ENCODE measurements at places on chromosomes 4 and X.

DNA sequence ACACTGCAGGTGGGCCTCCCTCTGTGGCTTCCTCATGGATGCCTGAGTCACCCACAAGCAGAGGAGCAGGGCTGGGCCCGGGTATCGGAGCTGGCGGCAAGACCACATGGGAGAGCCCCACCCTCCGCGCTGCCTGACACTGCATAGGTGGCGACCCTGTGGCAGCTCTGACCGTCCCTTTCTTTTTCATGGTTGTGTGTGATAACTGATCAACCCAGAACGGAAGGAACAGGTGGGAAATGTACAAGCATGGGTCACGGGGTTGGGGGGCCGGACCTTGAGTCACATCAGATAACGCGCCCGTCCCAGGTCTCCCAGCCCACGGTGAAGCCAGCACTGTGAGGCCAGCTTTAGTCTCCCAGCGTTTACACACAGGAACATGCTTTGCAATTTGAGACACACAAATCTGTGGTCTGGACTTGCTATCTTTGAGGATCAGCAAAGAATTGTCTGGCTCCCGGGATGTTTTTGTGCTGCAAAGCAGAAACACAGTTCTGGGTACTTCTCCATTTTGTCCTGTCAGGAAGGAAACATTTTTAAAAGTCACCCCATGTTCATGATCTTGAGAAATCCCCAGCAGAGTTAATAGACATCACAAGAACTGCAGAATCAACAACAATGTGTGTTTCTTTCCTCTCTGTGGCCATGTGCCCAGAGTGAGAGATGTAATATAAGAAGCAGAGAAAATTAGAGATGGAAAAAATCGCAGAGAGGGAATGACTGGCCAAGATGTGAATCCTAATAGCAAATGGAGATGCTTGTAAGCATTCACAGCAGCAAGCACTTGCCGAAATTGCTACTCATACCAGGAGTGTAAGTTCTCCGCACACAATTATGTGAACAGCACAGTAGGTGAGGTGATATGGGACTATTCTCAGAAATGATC is 70.1 kb upstream of the CBR4 start:
- H3K4me1 ChIP-seq = no peaks in the 10 kb centered on the region
- H3K27me3 ChIP-seq = no peaks in the 10 kb centered on the region
- DNase-seq = no peak
- H3K36me3 ChIP-seq = no peaks in the 10 kb centered on the region

GRCh38 chr4:127209580-127210095 is 423.1 kb upstream of the INTU start:
- H3K4me1 ChIP-seq = no peaks in the 10 kb centered on the region
- H3K27me3 ChIP-seq = no peaks in the 10 kb centered on the region
- H3K27ac ChIP-seq = no peak overlapping the region
- no peaks in the 10 kb centered on the region for H3K36me3 ChIP-seq

DNA sequence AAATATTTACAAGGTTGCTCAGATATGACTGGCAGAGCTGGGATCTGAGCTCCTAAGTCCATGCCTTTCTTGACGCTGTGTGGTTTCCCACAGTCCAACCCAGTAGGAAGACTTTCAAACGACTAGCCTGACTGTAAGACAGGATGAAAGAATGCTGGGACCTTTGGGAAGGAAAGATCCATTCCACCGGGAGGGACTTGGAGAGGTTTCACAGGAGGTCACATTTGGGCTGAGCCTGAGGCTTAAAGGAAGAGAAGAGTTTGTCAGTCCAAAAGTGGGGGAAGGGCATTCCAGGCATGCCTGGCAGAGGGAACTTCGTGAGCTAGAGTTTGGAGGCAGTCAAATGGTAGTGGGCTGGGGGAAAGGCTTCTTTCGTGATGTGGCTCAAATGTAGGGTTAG is 1.5 kb downstream of the STARD8 start:
- no peak overlapping the region for H3K27ac ChIP-seq
- no peak for DNase-seq
- H3K4me1 ChIP-seq = no peaks in the 10 kb centered on the region
- H3K36me3 ChIP-seq = no peaks in the 10 kb centered on the region

- no peaks in the 10 kb centered on the region for H3K4me1 ChIP-seq
- DNase-seq = peak; percentile 54
- no peaks in the 10 kb centered on the region for H3K27me3 ChIP-seq
- peak overlapping the region; percentile 94 for H3K27ac ChIP-seq
- H3K36me3 ChIP-seq = no peaks in the 10 kb centered on the region
Measured at GRCh38 chr4:140150886-140151698, 2.9 kb downstream of the MAML3 start.

DNA sequence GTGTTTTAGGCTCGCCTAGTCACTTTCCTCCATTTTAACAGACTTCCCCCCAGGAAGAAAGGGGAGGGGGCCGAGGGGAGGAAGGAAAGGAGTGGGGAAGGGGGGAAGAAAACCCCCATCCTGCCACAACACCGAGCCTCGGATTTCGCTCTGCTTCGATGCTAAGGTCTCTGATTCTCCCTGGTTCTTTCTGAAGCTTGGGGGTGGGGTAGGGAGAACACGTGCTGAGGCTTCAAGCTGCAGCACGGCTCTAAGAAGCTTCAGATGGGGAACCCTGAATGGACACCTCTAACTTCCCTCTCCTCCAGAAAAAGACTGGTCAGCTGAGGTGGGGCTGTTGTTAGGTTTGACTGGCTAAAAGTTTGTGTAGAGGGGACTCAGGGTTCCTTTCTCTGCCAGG is 61.8 kb downstream of the RHOH start:
- DNase-seq = no peak
- H3K4me3 ChIP-seq = no peak overlapping the region
- H3K27me3 ChIP-seq = no peaks in the 10 kb centered on the region

DNA sequence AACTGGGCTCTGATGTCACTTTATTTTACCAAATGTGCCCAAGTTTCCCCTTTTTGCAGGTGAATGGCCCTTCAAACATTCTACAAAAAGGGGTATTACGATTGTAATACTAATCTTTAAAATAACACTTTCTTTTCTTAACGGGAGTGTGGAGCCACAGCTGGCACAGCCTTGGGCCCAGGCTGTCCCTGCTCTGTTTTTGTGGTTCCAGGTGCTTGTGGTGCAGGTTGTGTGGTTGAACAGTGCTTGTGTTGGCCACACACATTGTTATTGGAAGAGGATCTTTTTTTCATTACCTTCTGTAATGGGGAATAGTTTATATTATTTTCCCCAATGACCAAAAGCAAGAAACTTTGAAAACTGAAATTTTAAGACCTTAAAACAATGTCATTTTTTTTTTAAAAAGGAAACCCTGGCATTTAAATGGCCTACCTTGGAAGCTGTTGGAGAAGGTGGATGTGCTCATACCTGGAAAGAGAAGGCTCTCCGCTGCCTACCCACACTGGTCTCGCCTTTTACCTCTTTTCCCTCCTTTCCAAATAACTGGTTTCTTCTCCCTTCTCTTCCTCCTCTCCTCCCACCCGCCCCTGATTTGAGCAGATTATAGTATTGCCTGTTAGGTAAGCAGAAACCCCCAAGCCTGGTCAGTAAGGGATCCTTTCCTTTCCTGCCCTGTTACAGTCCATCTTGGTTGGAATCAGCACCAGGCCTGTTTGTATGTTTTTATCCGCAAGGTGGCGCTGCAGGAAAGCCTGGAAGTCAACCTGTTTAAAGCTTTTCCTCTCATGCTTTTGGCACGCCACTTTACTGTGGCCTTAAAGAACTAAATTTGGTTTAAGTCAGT is 28.6 kb downstream of the HADH start:
- no peaks in the 10 kb centered on the region for H3K4me1 ChIP-seq
- no peak overlapping the region for H3K4me3 ChIP-seq
- no peak for DNase-seq
- H3K36me3 ChIP-seq = peaks cover 45% of the 10 kb centered on the region
- no peak overlapping the region for H3K27ac ChIP-seq

GRCh38 chrX:15511563-15511962 is 11.0 kb downstream of the BMX start:
- no peaks in the 10 kb centered on the region for H3K36me3 ChIP-seq
- no peaks in the 10 kb centered on the region for H3K4me1 ChIP-seq
- H3K27ac ChIP-seq = no peak overlapping the region
- no peak for DNase-seq

GRCh38 chr4:87054900-87055299 is 120.1 kb downstream of the AFF1 start:
- H3K4me1 ChIP-seq = peaks cover 16% of the 10 kb centered on the region
- peak overlapping the region; percentile 83 for H3K27ac ChIP-seq
- no peaks in the 10 kb centered on the region for H3K36me3 ChIP-seq

DNA sequence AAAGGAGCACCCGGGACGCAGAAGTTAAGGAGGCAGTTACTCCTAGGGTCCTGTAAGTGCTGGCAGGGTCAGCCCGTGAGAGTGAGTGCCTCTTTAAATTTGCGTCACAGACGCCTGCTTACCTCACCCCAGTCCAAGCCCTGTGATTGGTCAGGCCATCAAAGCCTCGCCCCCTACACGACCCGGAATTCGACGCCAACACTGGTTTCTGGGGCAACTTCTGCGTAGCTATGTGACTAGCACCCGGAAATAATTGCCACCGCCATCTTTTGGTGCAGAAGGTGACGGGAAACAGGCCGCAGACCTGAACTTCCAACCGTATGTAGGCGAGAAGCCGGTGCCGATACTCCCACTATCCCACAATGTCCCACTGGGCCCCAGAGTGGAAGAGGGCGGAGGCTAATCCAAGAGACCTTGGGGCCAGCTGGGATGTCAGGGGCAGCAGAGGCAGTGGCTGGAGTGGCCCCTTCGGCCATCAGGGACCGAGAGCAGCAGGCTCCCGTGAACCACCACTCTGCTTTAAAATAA is at the start of gene DDX53:
Gene DDX53, plus strand, starts transcription at position 265 of the 528 bp plus-strand sequence. Its CDS starts 98 bp downstream, at position 363.
- H3K4me1 ChIP-seq = no peaks in the 10 kb centered on the region
- no peak for DNase-seq
- no peaks in the 10 kb centered on the region for H3K36me3 ChIP-seq
- H3K27me3 ChIP-seq = no peaks in the 10 kb centered on the region
- no peak within 1 kb of the TSS for H3K27ac ChIP-seq
- no peak within 1 kb of the TSS for H3K4me3 ChIP-seq

Measured in ascending aorta (tissue), 2 donors.